NCI-H2081 (cell line): ENCODE measurements at places on chromosomes 4 and X.

GRCh38 chrX:64975491-64975890 lies 759 bp downstream of the ZC4H2 start:
- no peak for DNase-seq

DNA sequence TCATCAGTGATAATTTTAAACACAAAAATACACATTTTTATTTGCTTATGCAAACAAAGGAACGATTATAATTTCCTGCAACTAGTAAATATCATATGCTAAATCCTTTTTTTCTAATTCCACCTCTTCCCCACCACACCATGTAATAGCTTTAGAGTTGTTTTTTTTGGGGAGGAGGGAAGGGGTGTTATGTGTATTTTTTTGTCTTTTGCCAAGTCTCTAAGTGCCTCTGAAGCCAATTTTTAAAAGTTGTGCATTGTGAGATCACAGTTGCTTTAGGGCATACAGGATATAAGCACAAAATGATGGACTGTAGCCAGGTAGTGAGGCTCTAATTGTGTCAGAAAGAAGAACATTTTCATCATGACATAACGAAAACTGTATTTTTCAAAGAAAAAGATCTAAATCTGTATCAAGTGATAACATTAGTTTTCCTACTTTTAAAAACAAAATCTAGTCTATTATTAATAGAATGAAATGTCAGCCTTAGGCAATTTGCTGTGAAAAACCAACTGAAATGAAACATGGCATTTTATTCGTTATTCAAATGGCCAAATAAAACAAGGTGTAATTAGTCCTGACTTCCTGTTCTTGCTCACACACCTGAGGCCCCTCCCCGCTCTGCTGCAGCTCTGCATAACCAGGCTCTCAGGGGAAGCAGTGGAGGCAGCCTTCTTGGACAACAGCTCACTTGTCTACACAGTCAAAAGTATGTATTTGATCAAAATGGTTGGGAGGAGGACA lies 157.4 kb downstream of the PALLD start:
- peak; percentile 89 for DNase-seq

DNA sequence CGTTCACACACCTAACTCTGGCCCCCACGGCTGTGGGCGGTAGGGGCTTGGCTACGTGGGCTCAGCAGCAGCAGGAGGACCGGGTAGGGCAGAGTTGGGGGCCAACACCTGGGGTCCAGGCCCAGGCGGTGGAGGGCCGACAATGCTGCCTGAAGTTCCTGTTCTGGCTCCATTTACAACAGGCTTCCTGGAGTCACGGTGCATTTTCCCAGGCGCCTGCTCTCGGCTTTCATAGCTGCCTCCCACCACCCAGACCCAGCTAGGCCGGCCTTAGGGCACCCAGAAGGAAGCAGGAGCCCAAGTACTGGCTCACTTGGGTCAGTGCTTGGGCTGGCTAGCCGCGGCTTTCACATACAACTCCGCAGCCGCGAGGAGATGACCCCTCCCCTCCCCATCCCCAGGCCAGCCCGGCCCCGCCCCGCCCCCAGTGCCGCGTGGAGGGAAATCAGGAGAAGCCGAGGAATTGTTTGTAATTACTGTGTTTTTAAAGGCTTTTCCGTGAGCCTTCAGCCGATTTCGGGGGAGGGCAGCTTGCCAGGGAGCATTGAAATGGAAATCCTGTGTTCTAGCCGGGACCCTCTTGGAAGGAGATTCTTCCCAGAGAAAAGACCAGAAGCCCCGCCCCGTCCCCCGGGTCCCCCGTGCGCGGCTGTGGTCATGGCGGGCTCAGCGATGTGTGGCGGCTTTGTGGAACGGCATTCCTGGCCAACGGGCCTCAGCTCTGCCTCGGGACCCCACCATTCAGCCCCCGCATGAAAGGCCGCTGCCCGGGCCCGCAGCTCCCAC lies 28.5 kb downstream of the PJA1 start:
- no peak for DNase-seq

- no peak for DNase-seq
These were observed 831.2 kb downstream of the CCSER1 start for GRCh38 chr4:90958256-90958895.

DNA sequence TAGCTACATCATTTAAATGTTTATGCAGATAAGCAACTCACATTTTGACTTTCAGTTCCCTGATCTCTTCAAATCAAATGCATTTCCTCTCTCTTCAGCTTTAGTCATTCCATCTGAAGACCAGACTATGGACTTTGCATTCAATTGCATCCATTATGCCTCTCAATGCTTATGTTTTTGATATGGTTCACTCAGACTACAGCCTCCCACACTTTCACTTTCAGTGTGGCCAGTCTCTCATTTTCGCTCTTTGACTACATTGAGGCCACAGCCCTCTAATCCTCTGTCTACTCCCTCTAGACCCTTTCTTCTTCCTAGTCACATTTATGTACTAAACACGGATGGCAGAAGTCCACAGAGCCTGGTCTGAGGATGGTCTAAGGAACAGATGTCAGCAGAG lies 24.5 kb upstream of the VEGFC start:
- no peak for DNase-seq

- no peak for DNase-seq
These were observed 87.3 kb upstream of the TET2 start for GRCh38 chr4:105059337-105059736.

DNA sequence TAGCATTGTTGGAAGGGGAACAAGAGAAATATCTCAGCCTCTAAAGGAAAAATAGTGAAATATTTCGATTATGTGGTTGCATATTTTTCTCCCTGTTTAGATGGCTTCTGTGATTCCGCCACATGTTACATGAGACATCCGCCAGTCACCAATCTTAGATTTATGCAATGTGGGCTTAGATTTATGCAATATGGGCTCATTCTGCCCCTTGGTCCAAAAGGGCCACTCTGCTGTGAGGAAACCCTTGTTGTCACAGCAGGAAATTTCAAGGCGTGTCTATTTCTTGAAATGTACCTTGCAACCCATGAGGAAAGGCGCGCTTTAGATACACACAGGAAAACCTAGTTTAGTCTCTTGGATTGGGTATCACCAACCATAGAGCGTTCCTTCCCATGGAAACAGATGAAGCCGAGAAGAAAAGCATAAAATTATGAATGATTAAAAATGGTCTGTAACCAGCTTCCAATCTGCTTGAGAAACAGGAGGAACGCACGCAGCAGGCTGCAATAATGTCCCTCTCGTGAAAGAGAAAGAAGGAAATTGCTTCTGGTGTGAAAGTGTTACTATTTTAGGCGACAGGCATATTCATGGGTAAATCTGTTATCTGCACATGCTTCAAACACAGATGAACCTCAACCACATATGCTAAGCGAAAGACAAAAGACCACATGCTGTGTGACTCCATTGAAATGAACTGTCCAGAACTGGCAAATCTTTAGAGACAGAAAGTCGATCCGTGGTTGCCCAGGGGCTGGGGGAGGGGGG lies 3.7 kb downstream of the RS1 start:
- no peak for DNase-seq

- DNase-seq = peak; percentile 12
These were observed 55.6 kb downstream of the MAP7D2 start for GRCh38 chrX:20060961-20061748.

DNA sequence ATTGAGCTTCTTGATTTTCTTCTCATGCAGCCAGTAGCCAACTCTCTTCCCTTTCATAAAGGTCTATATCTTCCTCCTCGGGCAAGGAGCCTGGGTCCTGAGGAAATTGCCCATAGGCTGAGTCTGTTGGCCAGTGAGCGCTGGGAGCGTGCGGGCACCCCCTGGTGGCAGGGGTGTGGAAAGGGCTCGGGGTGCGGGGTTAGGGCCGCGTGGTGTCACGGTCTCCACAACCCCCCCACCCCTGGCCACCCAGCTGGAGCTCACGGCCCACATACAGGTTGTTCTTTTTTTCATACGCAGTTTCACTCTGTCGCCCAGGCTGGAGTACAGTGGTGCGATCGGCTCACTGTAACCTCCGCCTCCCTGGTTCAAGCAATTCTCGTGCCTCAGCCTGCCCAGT lies 13.1 kb downstream of the RBM10 start:
- DNase-seq = no peak

DNA sequence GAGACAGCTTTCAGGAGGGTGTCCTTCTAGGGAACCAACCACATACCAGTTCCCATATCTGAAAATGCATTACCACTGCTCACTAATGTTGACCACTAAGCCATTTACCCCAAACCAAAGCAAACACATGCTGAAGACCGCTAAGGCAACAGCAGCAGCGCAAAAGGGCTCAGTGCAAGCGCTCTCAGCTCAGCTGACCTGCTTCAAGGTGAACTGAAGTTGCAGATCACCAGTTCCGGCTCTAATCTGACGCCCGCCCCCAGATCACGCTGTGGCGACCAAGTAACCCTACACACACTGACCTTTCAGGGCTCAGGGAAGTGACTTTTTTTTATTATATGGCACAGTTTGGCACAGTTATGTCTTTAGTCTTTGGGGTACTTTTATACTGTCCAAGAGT lies 5.8 kb downstream of the MECP2 start:
- DNase-seq = no peak

GRCh38 chr4:81808011-81808672 lies 336.4 kb upstream of the RASGEF1B start:
- DNase-seq = peak; percentile 76

DNA sequence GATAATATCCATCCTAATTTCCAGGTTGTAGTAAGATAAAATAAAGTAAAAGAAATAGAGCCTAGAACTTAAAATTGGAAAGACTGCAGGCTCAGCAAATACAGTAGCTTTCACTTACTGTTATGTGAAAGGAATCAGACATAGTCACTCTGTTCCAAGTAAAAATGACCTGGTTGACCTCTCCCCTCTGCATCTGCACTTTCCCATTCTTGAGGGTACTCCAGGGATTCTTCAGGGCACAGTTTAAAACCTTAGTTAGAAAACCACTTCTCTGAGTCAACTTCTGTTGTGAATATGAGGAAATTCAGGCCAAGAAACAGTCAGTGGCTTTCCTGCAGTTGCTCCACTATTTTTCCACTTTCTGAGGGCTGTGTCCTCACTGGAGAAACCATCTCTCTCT lies 42.9 kb downstream of the FRAS1 start:
- DNase-seq = no peak

DNA sequence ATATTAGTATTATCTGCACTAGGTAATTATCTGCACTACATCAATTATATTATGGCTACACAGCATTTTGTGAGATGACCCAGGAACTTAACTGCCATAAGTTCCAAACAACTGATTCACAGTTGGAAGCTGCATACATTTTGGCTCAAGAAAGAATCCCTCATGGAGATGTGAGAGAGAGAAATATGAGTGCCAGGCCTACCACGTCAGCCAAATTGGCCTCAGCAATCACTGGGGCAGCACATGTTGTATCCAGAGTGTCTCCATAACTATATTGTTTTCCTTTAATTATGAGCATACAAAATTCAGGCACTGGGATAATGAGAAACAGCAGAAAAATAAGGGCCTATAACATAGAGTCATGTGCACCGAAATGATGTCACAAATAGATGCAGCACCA lies 174.2 kb upstream of the DMD start:
- DNase-seq = no peak

- no peak for DNase-seq
These were observed 2.8 kb upstream of the TENM3 start for GRCh38 chr4:182240161-182241130.

- no peak for DNase-seq
These were observed 114.6 kb downstream of the DDIT4L start for GRCh38 chr4:100075486-100076270.

DNA sequence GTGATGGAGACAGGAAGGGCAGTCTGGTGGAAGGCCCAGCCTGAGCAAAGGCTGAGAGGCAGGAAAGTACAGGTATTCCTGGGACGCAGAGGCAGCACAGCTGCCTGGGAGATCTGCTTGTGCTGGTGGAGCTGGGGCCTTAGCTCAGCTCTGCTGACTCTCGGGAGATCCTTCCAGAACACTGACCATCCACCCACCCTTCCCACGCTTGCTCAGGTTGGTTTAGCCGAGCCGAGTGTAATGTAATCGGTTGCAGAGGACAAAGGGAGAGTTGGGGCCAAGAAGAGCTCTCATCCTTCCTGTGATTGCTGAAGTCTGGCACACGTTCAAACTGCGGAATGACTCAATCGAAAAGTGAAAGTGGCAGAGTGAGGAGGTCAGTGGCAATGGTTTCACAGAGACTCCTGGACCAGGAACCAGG lies 43.1 kb upstream of the GPR78 start:
- DNase-seq = no peak

- no peak for DNase-seq
These were observed 223.1 kb downstream of the KDR start for GRCh38 chr4:54902271-54902670.

DNA sequence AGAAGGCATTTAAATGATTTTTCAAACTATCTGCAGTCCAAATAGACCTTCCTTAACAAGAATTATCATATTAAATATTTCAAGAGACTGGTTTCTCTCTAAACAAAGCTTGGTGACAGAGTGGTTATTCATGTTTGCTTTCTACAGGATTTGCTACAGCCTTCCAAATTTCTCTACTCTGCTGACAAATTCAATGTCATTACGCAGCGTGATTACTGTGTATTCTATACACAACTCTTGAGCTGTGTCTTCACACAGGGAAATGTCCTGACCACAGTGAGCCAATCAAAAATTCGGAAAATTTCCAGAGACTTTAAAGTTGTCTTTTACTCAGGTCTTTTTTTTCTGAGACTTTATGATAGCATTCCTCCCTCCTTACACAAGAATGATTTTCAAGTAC lies 75.6 kb downstream of the EFHC2 start:
- no peak for DNase-seq

DNA sequence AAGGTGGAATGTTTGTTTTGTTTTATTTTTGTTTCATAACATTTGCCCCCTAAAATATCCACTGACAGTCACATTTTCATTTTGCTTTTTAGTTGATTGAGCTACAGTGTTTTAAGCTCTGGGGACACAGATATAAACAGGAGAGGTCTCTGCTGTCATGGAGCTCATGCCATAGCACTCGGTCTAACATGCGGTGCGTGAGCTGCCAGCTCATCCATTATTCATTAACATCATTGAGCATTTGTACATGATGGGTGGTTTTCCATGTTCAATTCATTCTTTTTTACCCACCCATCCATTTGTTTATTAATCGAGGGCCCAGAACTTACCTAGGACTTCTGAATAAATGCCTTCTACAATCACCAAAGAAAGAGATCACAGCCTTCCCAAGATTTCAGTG lies 150.1 kb upstream of the SFRP2 start:
- no peak for DNase-seq

- DNase-seq = peak; percentile 68
These were observed 88.3 kb downstream of the ZAR1 start for GRCh38 chr4:48578132-48578968.

DNA sequence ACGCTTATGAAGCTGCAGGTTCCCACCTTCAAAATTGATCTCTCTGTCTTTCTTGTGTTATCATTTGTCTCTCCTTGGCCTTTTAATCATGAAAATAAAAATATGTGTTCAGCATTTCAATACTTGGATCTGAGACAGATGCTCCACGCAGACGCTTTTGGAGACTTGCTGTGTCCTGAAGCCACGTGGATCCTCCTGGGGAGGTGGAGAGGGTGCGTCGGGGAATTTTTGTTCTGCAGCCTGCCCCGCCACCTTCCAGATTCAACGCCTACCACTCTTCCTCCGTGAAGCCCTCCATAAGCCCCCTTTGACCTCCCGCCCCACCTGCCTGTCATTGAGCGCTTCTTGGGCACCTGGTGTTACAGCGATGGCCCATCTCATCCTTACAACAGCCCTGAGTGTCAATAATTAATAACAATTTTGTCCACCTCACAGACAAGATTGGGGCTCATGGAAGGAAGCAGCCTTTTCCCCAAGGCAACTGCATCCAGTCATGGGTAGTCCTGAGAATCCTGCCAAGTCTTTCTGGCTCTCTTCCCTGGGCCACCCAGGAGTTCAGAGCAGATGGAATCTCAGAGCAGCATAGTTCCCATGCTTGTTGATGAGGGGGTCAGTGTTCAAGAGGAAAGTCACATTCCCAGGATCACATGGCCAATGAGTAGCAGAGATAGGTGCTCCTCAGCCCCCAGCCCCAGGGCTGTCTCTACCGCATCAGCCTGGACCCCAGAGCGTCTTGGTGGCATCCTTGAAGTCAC lies 172.6 kb upstream of the PSAPL1 start:
- DNase-seq = no peak
